ENCODE measurements at places on chromosomes 3 and 15. TPM values are rescaled to one million over a fixed set of nuclear protein-coding genes. Genes with fewer than 3 reads are reported as not detected.

GRCh38 chr15:41647262-41647661 is 12.9 kb upstream of the MGA start:
- H3K36me3 ChIP-seq = no peaks in the 10 kb centered on the region
- DNase-seq = no peak
- no peak overlapping the region for H3K27ac ChIP-seq
- no peaks in the 10 kb centered on the region for H3K4me1 ChIP-seq
- H3K4me3 ChIP-seq = no peak overlapping the region

TPRG1 gene
- total RNA-seq = 29.2 TPM

DNA sequence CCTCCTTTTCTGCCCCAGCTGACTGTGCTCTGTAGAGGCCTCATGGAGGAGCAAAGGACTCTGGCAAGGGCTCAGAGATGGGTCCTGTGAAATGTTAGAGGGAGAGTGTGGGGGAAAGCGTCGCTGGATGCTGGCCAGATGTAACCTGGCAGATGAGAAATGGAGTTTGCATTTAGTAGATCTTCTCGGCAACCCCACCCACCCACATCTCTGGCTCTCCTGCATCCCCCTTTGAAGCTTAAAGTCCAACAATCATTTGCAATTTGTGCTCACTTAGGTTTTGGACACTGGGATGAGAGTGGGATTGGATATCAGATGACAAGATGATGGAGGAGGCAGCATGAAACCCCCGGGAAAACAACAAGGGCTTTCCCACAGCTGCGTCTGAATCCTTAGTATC is 523.6 kb upstream of the MCTP2 start:
- DNase-seq = no peak
- no peak overlapping the region for H3K27ac ChIP-seq
- H3K27me3 ChIP-seq = no peaks in the 10 kb centered on the region
- H3K4me3 ChIP-seq = no peak overlapping the region
- no peaks in the 10 kb centered on the region for H3K36me3 ChIP-seq
- no peaks in the 10 kb centered on the region for H3K4me1 ChIP-seq

GRCh38 chr3:96264701-96265100 is 549.7 kb upstream of the EPHA6 start:
- no peak overlapping the region for H3K27ac ChIP-seq
- no peaks in the 10 kb centered on the region for H3K4me1 ChIP-seq
- H3K27me3 ChIP-seq = no peaks in the 10 kb centered on the region

XIRP1 gene
- 0.44 TPM for total RNA-seq

DNA sequence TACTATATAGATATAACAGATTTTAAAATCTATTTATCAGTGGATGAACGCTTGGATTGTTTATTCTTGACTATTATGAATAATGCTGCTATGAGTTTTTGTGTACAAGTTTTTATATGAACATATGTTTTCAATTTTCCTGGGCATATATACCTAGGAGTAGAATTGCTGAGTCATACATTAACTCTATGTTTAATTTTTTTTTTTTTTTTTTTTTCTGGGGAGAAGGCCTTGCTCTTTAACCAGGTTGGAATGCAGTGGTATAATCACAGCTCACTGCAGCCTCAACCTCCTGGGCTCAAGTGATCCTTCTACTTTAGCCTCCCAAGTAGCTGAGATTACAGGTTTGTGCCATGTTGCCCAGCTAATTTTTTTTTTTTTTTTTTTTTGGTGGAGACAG is 9.1 kb downstream of the CIDEC start:
- no peaks in the 10 kb centered on the region for H3K36me3 ChIP-seq
- H3K27me3 ChIP-seq = no peaks in the 10 kb centered on the region
- H3K27ac ChIP-seq = no peak overlapping the region
- DNase-seq = no peak

- no peak overlapping the region for H3K27ac ChIP-seq
- no peak overlapping the region for H3K4me3 ChIP-seq
- DNase-seq = no peak
- H3K27me3 ChIP-seq = no peaks in the 10 kb centered on the region
- no peaks in the 10 kb centered on the region for H3K4me1 ChIP-seq
Measured at GRCh38 chr3:177286034-177286433, 88.8 kb upstream of the TBL1XR1 start.

DNA sequence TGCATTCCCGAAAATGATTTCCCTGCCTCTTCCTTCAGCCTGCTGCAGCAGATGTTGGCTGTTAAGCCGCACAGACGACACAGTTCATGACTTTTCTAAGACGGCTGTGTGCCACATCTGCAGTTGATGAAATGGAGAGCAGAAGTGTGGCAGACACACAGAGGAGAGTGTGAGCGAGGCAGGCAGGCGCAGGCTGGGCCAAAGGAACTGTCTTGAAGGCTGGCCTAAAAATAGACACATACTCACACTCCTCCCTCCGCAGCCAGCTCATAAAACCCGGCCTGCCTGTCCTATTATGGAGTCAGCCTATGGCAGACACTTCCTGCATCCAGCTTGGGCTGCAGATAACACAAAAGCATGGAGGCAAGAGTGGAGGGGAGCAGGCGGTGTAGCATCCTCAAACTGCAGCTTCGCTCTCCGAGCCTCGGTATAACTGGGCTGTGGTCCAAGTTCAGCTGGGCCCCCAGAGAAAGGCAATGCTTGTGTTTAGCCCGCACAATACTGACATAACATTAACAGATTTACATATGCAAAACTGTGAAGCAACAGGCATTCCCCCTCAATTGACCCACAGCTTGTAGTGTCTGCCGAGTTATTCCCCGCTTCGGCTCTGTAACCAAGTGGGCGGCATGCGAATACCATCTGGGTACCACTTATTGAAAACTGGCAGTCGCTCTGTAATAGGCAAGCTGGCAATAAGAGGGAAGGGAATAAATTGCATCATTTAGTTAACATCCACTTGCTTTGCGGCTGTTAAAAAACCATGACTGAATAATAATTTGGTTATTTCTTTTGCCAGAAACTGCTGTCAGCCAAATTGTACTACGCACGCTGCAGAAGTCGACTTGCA is 40.8 kb downstream of the FOXP1 start:
- H3K27me3 ChIP-seq = no peaks in the 10 kb centered on the region
- H3K27ac ChIP-seq = peak overlapping the region; percentile 52
- H3K4me3 ChIP-seq = no peak overlapping the region
- DNase-seq = peak; percentile 42
- H3K36me3 ChIP-seq = no peaks in the 10 kb centered on the region
- no peaks in the 10 kb centered on the region for H3K4me1 ChIP-seq

- no peaks in the 10 kb centered on the region for H3K27me3 ChIP-seq
- DNase-seq = no peak
- H3K36me3 ChIP-seq = no peaks in the 10 kb centered on the region
- no peak overlapping the region for H3K4me3 ChIP-seq
- H3K27ac ChIP-seq = no peak overlapping the region
Measured at GRCh38 chr15:84967380-84967779, 14.3 kb upstream of the PDE8A start.

DNA sequence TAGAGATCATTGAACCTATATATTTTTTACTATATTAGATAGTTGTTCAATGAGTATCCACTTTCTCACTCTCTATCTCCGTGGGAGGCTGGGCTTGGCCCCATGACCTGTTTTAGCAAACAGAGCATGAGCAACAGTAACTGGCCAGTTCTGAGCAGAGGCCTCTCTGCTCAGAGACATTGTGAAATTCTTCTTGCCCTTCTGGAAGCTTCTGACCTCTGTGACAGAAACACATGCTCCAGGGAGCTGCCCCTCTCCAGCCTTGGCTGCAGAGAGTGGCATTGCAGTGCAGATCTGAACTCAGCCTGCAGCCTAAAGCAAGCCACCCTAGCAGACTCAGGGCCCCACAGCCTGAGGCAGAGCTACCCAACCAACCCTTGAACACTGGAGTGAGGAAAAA is 20.5 kb downstream of the FAM240A start:
- H3K4me1 ChIP-seq = no peaks in the 10 kb centered on the region
- H3K27ac ChIP-seq = no peak overlapping the region
- H3K36me3 ChIP-seq = no peaks in the 10 kb centered on the region
- DNase-seq = no peak
- H3K4me3 ChIP-seq = no peak overlapping the region

SEMA3G gene
- 255 TPM for total RNA-seq

GRCh38 chr15:89035658-89036057 is 52.6 kb upstream of the ABHD2 start:
- H3K4me3 ChIP-seq = no peak overlapping the region
- H3K36me3 ChIP-seq = no peaks in the 10 kb centered on the region
- H3K27ac ChIP-seq = no peak overlapping the region
- no peaks in the 10 kb centered on the region for H3K4me1 ChIP-seq
- H3K27me3 ChIP-seq = no peaks in the 10 kb centered on the region
- no peak for DNase-seq

DNA sequence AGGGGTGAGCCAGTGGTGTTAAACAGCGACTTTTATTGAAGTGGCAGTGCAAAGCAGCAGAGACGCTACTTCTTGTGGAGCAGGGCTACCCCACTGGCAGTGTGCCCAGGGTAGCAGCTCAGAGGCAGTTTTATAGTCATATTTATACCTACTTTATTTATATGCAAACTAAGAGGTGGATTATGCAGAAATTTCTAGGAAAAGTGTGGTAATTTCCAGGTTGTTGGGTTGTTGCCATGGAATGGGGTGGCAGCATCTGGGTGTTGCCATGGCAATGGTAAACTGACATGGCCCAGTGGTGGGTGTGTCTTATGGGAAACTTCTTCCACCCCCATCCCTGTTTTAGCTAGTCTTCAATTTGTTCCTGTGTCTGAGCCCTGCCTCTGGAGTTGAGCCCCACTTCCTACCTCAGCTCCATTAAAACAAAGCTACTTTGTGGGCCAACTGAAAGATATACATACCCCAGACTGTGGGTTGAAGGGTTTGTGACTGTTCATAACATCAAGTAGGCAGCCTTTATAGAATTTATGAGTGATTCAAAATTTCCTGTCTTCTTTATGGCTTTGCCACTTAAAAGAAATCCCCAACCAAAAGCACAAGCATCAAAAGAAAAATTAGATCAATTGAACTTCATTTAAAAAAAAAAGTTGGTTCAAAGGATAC is 60.3 kb downstream of the EBLN2 start:
- no peak overlapping the region for H3K27ac ChIP-seq
- H3K36me3 ChIP-seq = no peaks in the 10 kb centered on the region
- H3K27me3 ChIP-seq = no peaks in the 10 kb centered on the region
- H3K4me1 ChIP-seq = no peaks in the 10 kb centered on the region

GPR160 gene
- 4.2 TPM for total RNA-seq

- no peaks in the 10 kb centered on the region for H3K27me3 ChIP-seq
- H3K4me3 ChIP-seq = no peak overlapping the region
- DNase-seq = no peak
- no peaks in the 10 kb centered on the region for H3K36me3 ChIP-seq
- H3K27ac ChIP-seq = no peak overlapping the region
- H3K4me1 ChIP-seq = no peaks in the 10 kb centered on the region
Measured at GRCh38 chr3:55060896-55061719, 133.2 kb upstream of the LRTM1 start.

DNA sequence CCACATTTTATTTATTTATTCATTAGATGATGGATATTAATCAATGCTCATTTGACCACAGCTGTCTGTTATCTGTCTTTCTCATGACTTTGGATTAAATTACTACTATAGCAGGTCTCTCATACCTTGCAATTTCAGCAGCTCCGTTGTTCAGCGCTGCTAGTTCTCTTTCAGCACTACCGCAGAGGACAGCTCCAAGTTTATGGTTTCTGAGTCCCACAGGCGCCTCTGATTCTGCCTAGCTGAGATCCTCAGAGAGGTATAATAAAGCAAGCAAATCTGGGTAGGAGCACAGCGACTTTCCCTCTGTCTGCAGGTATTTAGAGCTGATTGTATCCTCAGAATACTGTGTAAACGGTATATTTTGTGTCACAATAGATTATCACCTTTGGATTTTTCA is 204.9 kb downstream of the CNTN4 start:
- no peaks in the 10 kb centered on the region for H3K36me3 ChIP-seq
- no peak overlapping the region for H3K4me3 ChIP-seq
- no peaks in the 10 kb centered on the region for H3K4me1 ChIP-seq
- no peak for DNase-seq
- no peaks in the 10 kb centered on the region for H3K27me3 ChIP-seq
- H3K27ac ChIP-seq = no peak overlapping the region

DNA sequence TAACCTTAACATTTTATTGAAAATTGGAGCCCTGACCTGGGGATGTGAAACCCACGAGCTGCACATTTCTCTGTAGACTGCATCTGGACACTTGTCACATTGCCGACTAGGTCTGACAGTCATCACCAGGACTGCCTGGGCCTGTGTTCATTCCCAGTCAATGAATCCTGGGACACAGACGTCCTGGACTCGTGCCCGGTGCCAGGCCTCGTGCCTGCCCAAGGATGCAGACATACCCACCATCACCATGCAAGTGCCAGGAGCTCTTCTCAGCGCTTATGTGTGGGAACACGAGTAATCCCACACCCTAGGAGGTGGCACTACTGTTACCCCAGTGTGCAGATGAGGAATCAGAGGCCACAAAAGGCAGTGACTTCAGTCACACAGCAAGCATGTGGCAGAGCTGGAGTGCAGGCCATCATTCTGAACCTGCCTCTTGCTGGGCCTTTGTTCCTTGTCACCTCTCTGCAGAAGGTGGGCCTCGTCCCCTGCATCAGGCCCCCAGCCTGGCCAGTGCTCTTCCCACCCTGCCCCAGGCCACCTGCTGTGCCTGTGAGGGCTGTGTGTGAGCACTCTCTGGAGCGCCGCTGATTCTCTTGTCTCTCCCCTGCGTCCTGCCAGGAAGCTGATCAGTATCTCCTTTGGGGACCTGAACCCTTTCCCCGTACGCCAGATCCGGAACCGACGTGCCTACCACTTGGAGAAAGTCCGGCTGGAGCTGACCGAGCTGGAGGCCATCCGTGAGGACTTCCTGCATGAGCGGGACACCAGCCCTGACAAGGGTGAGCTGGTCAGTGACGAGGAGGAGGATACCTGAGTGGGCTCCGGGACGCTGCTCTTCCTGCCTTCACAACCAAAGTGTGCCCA is 58.5 kb downstream of the ADAMTS7 start:
- H3K27me3 ChIP-seq = no peaks in the 10 kb centered on the region
- H3K36me3 ChIP-seq = no peaks in the 10 kb centered on the region
- H3K4me3 ChIP-seq = no peak overlapping the region
- H3K4me1 ChIP-seq = no peaks in the 10 kb centered on the region
- no peak overlapping the region for H3K27ac ChIP-seq

ACP3 gene
- total RNA-seq = 1.8 TPM

DNA sequence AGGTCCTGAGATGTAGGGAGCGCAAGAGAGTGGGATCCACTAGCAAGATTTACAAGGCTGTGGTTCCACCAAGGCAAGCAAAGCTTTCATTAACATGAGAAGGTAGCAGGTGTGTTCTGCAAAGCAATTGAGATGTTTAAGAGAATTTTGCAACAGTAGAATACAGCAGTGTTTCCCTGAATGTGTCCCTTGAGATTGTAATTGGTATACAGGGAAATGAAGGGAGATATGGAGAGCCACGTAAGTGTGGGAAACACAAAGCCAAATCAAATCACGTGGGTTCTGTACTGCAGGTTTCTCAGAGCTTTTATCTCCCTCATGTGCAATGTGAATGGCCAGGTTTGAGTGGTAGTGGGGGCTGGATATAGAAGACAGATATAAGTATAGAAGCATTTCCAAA is 67.3 kb downstream of the ATG7 start:
- no peak for DNase-seq
- no peak overlapping the region for H3K4me3 ChIP-seq
- no peak overlapping the region for H3K27ac ChIP-seq
- no peaks in the 10 kb centered on the region for H3K36me3 ChIP-seq

GRCh38 chr15:87368511-87368910 is 888.0 kb downstream of the NTRK3 start:
- no peak overlapping the region for H3K4me3 ChIP-seq
- no peaks in the 10 kb centered on the region for H3K27me3 ChIP-seq
- no peak overlapping the region for H3K27ac ChIP-seq
- H3K4me1 ChIP-seq = no peaks in the 10 kb centered on the region
- no peak for DNase-seq

ANKRD63 gene
- not detected for total RNA-seq

TMC3 gene
- 1.6 TPM for total RNA-seq
